Brain (organoid and tissue), 16 donors: ENCODE measurements at places on chromosomes 1 and 21. TPM values are rescaled to one million over a fixed set of nuclear protein-coding genes. Genes with fewer than 3 reads are reported as not detected.

The ANKRD45 gene
- 1.8 TPM for polyA plus RNA-seq

The RIPPLY3 gene
- 68.7 TPM for polyA plus RNA-seq

The GJA8 gene
- polyA plus RNA-seq = not detected

The TRIM46 gene
- 11.0 TPM for polyA plus RNA-seq

The GPR153 gene
- polyA plus RNA-seq = 4.4 TPM

The NEK7 gene
- 5.5 TPM for polyA plus RNA-seq

The ALX3 gene
- polyA plus RNA-seq = 19.3 TPM

The DPT gene
- not detected for polyA plus RNA-seq

The TRIM67 gene
- polyA plus RNA-seq = 1.9 TPM

The CEP85 gene
- polyA plus RNA-seq = 32.8 TPM

The SPRR2G gene
- not detected for polyA plus RNA-seq

The SLC2A5 gene
- polyA plus RNA-seq = 1.3 TPM

The OLFM3 gene
- polyA plus RNA-seq = 1.2 TPM

The CYP4Z1 gene
- not detected for polyA plus RNA-seq

The INPP5B gene
- polyA plus RNA-seq = 8.8 TPM

The OR10J1 gene
- not detected for polyA plus RNA-seq

The FCRL2 gene
- not detected for polyA plus RNA-seq

The C1orf21 gene
- 32.7 TPM for polyA plus RNA-seq

The DNAJC28 gene
- polyA plus RNA-seq = 0.85 TPM

The SLC6A9 gene
- polyA plus RNA-seq = 26.0 TPM

The MYCL gene
- 7.1 TPM for polyA plus RNA-seq

The SLC5A9 gene
- polyA plus RNA-seq = not detected

The LEMD1 gene
- not detected for polyA plus RNA-seq

The NOS1AP gene
- 4.9 TPM for polyA plus RNA-seq
